ENCODE measurements at places on chromosomes 1 and 21.
A peak's percentile ranks its signal among the peaks of the same experiment; 100 is the strongest.

GRCh38 chr1:208644401-208645160 lies 400.4 kb upstream of the PLXNA2 start:
- no peak for DNase-seq

DNA sequence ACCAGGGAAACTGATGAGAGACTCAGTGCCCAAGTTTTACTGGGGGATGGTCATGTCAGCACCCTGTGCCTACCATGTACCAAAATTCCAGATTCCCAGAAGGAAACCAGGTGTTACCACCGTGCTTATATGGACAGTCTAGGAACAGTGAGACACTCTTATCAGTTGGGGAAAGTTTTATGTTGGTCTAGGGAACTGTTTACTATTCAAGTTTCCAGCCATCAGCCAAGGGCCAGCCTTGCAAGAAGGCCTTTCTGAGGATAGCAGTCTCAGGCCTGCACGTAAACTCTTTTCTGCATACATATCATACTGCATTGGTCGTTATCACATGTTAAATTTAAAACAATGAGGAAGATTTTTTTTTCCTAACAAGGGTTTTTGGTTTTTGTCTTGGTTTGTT lies 12.6 kb downstream of the TMEM269 start:
- DNase-seq, result no peak

- DNase-seq, result no peak
Measured at GRCh38 chr21:33332143-33332542, 7.4 kb downstream of the IFNAR1 start.

DNA sequence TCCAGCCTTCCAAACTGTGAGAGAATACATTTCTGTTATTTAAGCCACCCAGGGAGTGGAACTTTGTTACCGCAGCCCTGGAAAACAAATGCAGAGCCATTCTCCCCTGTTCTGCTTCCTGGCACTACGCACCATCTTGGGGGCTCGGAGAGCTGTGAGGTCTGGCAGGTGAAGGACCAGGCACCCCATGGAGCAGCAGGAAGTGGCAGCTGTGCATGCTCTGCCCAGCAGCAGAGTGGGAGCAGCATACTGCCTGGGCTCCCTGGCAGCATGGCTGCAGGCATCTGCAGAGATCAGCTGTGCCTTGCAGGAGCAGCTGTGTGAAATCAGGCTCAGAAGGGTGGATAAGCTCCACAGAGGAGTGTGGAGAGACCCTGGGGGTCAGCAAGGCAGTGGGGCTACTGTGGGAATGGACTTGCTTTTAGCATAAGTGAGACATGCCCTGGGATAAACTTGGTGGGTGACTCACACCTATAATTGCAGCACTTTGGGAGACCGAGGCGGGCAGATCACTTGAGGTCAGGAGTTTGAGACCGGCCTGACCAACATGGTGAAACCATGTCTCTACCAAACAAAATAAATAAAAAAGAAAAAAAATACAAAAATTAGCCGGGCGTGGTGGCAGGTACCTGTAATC lies 17.7 kb upstream of the ZSCAN20 start:
- DNase-seq, result no peak

DNA sequence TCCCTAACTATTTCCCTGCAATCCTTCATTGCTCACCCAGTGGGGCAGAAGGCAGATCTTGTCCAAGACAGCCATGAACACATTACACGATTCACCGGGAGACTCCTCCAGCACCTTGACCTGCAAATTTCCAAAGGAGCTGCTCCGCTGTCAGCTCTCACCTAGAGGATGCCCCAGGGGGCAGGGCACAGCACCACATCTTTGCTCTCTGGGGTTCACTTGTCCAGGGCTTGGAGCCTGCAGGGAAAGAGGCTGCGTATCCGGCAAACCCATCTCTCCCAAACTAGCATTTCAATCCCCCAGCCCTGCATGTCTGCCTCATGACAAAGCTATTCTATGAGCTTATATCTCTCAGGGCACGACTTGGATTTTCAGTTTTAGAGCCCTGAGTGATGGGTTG lies 35.1 kb upstream of the OLIG2 start:
- no peak for DNase-seq

- no peak for DNase-seq
Measured at GRCh38 chr1:38336961-38337360, 290.4 kb upstream of the POU3F1 start.

DNA sequence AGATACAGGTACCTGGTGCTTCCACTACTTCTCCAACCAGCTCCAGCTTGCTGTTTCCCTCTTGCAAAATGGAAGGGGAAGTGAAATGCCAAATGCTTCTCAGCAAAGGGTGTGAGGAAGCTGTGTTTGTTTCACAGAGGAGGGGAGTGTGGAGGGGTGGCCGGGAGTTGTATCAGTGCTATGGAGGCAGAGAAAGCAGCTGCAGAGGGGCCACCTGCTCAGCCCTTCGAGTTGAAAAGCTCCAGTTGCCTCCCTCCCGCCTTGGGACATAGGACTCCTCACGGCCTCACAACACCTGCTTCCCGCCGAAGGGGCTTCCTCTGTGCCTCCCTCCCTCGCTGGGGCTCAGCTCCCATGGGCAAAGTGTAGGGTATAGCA lies 12.1 kb upstream of the LINGO4 start:
- DNase-seq, result no peak

DNA sequence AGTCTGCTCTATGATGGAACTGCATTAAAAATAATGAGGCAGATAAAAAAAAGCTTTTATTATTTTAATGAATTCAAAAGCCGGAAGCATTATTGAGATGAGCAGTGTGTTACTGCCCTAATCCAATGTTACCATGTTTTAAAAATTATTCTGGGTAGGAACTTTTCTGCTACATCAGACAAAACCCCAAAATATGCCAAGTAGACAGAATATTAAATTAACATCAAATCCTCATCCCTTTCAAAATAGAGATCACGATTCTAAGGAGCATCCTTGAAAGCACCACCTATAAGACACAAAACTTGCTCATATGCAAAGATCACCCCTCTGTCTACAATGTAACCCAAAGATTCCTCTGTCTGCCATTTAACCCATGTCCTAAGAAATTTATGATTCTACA lies 357.5 kb downstream of the SMYD3 start:
- DNase-seq, result no peak

- DNase-seq, result no peak
Measured at GRCh38 chr1:47618830-47619229, 181.0 kb downstream of the FOXD2 start.

DNA sequence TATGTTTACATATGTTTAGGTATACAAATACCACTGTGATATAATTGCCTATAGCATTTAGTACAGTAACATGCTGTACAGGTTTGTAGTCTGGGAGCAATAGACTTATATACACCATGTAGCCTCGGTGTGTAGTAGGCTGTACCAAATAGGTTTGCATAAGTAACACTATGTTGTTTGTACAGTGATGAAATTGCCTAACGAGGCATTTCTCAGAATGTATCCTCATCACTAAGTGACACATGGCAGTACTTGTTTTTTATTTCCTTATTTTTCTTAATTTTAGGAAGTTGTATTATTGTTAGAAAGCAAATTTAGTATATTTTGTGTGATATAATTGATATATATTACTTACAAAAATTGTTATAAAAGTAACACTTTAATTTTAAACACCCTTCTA lies 840.9 kb downstream of the LTN1 start:
- no peak for DNase-seq

GRCh38 chr1:188027613-188028012 lies 1198.9 kb downstream of the PLA2G4A start:
- DNase-seq, result no peak

DNA sequence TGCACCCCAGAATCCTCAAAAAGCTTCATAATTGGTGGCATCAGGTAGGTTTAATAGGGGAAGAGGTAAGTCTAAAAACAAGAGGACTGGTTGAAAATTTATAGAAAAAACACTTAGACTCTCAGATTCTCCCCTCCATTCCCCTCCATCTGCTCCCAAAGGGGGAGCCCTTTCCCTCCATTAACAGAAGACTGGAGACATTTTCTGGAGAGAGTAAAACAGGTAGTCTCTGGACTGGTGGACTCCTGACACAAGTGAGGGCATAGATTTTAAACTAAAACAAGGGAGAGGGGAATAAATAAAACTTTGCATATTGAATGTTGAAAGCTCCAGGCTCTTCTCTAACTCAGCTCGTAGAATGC lies 54.0 kb upstream of the IPO9 start:
- DNase-seq, result no peak

DNA sequence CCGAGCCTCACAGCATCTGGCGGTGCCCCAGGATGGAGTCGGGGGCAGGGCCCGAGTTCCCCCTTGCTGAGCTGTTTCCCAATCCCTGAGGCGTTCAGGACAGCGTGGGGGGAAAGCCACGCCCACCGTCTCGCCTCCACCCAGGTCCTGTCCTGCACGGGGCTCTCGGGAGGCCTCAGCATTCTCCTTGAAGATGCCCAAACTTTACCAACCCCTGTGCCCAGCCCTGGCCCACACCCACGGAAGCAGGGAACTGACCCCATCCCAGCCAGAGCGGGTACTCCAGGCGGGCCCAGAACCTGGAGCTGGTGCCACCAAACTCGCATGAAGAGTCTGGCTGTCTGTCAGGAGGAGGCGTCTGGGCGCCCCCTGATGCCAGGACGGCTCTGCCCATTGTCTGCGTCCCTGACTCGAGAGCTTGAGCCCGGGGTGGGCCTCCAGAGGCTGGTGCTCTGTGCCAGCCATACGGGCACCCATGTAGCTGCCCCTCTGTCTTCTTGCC lies 35.3 kb upstream of the POFUT2 start:
- DNase-seq, result no peak

DNA sequence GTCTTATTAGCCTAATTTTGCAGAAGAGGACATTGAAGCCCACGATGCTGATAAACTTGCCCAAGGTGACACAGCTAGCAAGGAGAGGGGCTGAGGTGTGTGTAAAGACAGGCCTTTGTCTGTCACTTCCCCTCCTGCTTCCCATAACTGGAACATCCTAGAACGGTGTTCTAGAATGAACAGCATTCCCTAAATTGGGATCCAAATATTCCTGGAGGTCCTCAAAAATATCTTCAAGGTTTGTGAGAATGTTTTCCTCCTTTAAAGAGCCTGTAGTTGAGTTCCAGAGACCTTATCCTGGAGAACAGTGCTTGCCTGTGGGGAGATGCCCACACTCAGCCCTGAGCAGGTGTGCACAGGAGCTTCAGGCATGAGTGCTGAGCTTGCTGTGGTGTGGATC lies 41.5 kb upstream of the SAMD13 start:
- DNase-seq, result no peak

- no peak for DNase-seq
Measured at GRCh38 chr1:226698659-226699058, 40.4 kb downstream of the ITPKB start.

DNA sequence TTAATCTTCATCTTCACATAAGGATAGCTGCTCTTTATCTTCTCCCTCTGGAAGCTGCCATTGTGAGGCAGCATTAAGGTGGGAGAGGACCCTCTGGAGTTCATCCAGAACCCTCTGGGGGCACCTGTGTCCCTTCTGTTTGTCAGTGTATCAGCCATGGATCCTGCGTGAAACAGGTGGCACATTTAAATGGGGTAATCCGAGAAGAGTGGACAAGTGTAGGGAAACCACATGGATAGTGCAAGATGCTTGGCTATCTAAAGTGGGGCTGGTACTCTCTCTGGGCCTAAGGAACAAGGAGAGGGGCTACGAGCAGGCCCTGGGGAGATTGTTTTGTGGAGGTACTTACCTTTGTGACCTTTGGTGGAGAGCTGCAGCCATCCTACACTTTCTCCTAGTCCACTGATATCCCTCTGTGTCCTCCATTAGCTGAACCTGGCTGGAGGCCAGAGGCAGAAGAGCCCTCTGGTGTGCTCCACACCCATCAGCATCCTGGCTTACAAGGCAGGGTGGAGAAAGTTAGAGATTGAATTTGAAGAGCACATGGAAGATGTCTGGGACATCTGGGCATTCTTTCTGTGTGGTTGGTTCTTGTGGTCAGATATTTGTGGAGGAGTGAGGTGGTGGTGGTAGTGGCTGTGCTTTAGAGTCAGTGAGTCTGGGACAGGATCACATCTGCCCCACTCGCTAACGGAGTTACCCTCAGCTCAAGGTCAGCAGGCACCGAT lies 117.7 kb downstream of the FGGY start:
- DNase-seq, result no peak

DNA sequence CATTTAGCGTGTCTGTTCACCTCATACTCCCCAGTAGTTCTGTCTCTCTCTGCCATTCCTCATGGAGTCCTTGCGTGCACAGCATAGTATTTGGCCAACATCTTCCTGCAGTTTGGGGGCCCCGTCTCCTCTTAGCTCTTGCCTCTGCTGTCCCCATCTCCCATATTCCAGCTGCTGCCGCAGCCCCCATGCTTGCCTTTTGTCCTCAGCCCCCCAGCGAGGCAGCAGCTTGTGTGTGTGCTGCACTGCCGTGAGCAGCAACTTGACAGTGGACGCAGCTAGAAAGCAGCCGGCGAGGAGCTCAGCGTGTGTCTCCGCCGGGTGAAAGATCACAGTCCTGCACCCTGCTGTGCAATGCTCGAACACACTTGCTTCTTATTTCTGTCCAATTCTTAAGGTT lies 164.2 kb upstream of the COL6A1 start:
- no peak for DNase-seq

GRCh38 chr1:170929835-170930554 lies 5.3 kb upstream of the MROH9 start:
- DNase-seq, result peak; percentile 3

DNA sequence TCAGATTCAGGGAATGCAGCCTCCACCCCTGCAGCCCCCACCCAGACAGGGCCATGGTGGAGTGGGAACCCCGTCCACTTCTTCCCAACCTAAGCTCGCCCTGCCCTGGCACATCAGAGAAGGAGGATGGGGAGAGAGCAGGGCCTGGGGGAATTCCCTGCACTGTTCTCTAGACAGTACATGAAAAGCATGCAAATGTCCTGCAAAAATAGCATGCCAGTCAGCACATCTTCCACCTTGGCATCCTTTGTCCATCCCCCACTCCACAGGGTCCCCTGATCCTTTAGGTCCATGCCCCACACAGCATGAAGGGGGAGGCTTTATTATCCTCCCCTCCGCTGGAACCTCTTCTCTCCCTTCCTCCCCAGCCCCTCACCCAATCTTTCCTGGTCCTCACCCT lies 35.0 kb upstream of the RD3 start:
- no peak for DNase-seq

DNA sequence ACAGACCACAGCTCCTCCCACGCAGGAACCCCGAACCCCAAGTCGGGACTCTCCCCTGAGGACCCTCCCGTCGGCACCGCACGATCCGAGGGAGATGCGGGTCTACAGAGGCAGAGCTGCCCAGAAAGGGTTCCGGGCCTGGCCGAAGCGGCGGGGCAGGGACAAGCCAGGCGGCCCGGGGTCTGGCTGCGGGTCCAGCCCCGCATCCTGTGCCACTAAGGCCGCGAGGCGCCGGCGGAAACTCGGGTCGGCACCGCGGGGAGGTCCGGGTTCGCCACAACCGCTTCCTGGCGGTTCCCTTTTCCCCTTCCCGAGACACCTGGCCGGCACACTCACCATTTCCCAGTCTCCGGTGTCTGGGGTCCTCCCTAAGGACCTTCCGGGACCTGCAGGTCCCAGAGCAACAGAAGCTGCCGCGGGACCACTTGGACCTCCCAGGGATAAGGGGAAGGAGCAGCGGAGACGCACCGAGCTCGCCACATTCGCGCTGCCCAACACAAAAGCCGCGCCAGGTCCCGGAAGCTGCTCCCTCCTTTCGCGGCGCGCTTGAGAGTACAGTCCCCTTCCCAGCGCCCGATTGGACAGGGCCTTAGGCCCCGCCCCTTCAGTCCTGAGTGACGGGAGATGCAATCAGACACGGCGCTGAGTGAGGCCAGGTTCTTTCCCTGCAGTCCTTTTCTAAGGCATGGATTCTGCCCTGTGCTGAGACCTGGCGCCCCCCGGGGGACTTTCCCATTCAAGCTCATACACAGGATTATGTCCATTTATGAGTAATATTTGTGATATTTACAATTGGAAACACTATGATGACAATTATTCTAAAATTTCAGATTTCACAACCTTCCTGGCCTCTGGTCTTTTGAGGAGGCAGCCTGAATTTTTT lies at the start of gene ZNF670:
ZNF670 (minus strand) TSS at position 554 of the 883 bp plus-strand sequence; CDS start at position 339, 215 bp downstream.
- peak; percentile 90 for DNase-seq

GRCh38 chr1:155079210-155079486 lies 511 bp downstream of the EFNA3 start:
- DNase-seq, result no peak
